ENCODE measurements at places on chromosomes 1 and 21. TPM values are rescaled to one million over a fixed set of nuclear protein-coding genes. Genes with fewer than 3 reads are reported as not detected.

GRCh38 chr1:224053456-224053855, 60.5 kb upstream of the FBXO28 start:
- H3K4me3 ChIP-seq = no peak overlapping the region
- H3K36me3 ChIP-seq = no peaks in the 10 kb centered on the region
- no peak for DNase-seq
- H3K27ac ChIP-seq = no peak overlapping the region
- peaks cover 3% of the 10 kb centered on the region for H3K27me3 ChIP-seq

DNA sequence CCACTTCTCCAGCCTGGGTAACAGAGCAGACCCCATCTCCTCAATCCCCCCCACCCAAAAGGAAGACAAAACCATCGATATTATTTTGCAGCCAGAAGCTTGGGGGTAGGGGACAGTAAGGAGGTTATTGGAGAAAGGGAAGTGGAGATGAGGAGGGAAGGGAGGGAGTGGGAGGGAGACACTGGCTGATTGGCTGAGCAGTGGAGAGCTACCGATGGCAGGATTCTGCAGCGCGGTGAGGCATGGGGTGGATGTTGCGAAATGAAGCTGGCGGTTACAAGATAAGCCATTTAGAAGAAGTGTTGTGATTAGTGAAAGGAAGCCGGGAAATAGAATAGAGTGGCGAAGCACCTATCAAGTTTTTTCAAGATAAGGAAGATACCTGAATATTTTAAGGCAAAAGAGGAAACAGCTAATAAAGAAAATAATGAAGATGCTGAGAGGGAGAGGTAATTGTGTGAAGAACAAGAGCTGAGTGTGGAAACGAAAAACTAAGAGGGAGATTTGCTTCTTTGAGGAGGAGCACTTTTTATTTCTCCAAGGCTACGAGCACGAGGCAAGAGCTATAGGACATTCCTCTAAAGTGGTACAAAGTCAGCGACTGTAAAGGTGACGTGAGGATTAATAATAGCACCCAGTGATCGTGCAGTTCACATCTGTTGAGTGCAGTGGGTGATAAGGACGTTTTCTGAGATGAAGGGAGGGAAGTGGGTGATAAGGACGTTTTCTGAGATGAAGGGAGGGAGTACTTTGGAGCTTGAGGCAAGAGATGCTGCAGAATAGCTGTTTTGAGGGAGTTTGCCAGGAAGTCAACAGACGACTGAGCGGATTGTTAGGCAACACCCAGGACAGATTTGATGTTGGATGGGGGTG, 103.2 kb upstream of the KIF26B start:
- H3K27ac ChIP-seq = no peak overlapping the region
- peaks cover 6% of the 10 kb centered on the region for H3K27me3 ChIP-seq
- peak; percentile 65 for DNase-seq

DNA sequence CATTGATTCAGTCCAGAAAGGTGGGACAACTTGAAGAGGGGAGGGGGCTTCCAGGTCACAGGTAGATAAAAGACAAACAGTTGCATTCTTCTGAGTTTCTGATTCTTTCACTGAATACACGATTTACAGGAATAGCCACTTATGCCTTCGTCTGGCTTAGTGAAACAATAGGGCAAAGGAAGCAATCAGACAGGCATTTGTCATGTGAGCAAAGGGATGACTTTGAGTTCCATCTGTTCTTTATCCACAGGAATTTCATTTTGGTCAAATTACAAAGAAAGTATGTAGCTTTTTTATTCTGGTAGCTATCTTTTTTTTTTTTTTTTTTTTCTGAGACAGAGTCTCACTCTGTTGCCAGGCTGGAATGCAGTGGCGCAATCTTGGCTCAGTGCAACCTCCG, 202.5 kb downstream of the TTLL7 start:
- no peak overlapping the region for H3K27ac ChIP-seq
- no peaks in the 10 kb centered on the region for H3K4me1 ChIP-seq
- no peak for DNase-seq
- no peaks in the 10 kb centered on the region for H3K27me3 ChIP-seq
- H3K36me3 ChIP-seq = no peaks in the 10 kb centered on the region

- no peaks in the 10 kb centered on the region for H3K27me3 ChIP-seq
- no peak overlapping the region for H3K27ac ChIP-seq
- H3K4me3 ChIP-seq = no peak overlapping the region
- no peak for DNase-seq
Observed at GRCh38 chr21:45525910-45526306, 16.3 kb downstream of the SLC19A1 start.

GRCh38 chr1:67612788-67613241, 72.2 kb upstream of the GADD45A start:
- no peak overlapping the region for H3K4me3 ChIP-seq
- H3K36me3 ChIP-seq = no peaks in the 10 kb centered on the region
- no peak overlapping the region for H3K27ac ChIP-seq
- H3K4me1 ChIP-seq = peaks cover 2% of the 10 kb centered on the region

GRCh38 chr1:207612762-207613161, 32.2 kb upstream of the CR1L start:
- no peaks in the 10 kb centered on the region for H3K27me3 ChIP-seq
- no peaks in the 10 kb centered on the region for H3K36me3 ChIP-seq
- H3K4me1 ChIP-seq = no peaks in the 10 kb centered on the region
- no peak for DNase-seq
- no peak overlapping the region for H3K27ac ChIP-seq
- H3K4me3 ChIP-seq = no peak overlapping the region

- H3K36me3 ChIP-seq = no peaks in the 10 kb centered on the region
- no peaks in the 10 kb centered on the region for H3K27me3 ChIP-seq
- no peak overlapping the region for H3K27ac ChIP-seq
- no peak for DNase-seq
- H3K4me1 ChIP-seq = no peaks in the 10 kb centered on the region
- no peak overlapping the region for H3K4me3 ChIP-seq
Observed at GRCh38 chr1:76005765-76006164, 68.8 kb upstream of the ST6GALNAC3 start.

- H3K27me3 ChIP-seq = no peaks in the 10 kb centered on the region
- H3K4me3 ChIP-seq = no peak overlapping the region
- no peaks in the 10 kb centered on the region for H3K36me3 ChIP-seq
- H3K27ac ChIP-seq = peak overlapping the region; percentile 13
Observed at GRCh38 chr1:210360852-210361477, 32.3 kb downstream of the HHAT start.

DNA sequence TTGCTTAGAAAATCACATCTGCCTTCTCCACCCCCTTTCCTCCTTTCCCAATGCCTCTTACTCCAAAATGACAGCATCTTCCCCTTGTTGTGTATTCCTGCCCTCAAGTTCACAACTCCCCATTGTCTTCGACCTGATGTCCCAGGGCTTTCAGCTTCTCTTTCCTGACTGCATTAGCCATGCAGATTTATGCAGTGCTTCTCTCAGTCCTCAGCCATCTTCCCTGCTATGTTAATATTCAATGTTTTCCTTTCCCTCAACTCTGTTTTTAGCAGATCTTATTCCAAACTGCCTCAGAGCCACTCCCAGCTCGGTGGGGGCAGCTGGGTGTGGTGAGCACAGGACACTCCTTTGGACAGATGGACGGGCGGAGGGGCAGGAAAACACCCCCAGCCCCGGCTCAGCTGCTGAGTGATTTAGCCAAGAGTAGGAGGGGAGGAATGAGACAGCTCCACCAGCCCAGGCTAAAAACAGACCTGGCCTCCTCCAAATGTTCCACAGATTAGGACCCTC, 71.0 kb downstream of the CD2 start:
- no peaks in the 10 kb centered on the region for H3K27me3 ChIP-seq
- H3K27ac ChIP-seq = peak overlapping the region; percentile 97
- peaks cover 12% of the 10 kb centered on the region for H3K36me3 ChIP-seq
- DNase-seq = peak; percentile 22
- peak overlapping the region; percentile 83 for H3K4me3 ChIP-seq
- H3K4me1 ChIP-seq = peaks cover 64% of the 10 kb centered on the region

DNA sequence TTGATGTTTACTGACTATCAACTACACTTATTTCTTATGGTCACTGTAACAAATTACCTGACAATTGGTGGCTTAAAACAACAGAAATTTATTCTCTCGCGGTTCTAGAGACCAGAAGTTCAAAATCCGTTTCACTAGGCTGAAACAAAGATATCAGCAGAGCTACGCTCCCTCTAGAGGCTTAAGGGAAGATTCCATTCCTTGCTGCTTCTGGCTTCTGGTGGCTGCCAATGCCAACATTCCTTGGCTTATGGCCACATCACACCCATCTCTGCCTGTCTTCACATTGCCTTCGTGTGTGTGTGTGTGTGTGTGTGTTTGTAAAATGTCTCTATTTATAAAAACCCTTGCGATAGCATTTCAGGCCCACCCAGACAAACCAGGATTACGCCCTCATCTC, 66.4 kb downstream of the LMX1A start:
- no peak overlapping the region for H3K27ac ChIP-seq
- DNase-seq = no peak
- no peaks in the 10 kb centered on the region for H3K4me1 ChIP-seq
- no peaks in the 10 kb centered on the region for H3K36me3 ChIP-seq

DNA sequence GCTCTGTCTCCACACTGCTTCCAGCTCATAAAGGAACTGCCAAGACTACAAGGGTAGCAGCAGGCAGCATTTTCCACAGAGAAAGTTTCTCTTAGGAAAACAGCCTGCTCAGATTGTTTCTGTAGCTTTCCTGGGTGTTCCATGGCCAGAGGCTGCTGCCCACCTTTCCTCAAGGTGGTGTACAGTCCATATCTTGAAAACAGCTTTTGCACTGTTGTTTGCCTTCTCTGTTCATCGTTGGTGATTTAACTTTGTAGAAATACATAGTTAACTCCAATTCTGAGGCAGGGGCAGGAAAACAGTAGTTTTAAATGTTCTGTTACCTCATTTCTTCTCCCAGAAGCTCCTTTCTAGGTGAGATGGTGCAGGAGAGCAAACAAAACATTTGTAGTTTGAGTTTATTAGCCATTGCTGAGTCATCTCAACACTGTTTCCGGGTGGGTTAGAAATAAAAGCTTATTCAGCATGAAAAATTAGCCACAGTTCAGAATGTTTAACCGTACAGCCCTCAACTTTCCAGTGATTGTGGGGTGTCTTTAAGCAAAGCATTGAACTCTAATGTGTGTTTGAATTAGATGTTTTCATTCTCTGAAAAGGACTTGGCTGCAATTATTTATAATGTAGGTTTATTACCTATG, 41.7 kb downstream of the DIP2A start:
- H3K36me3 ChIP-seq = peaks cover 23% of the 10 kb centered on the region
- H3K27ac ChIP-seq = peak overlapping the region; percentile 11
- no peak for DNase-seq
- no peaks in the 10 kb centered on the region for H3K27me3 ChIP-seq

- H3K36me3 ChIP-seq = no peaks in the 10 kb centered on the region
- no peak for DNase-seq
- peak overlapping the region; percentile 28 for H3K4me3 ChIP-seq
- no peak overlapping the region for H3K27ac ChIP-seq
- peaks cover 44% of the 10 kb centered on the region for H3K4me1 ChIP-seq
Observed at GRCh38 chr1:155081472-155082300, 3.0 kb downstream of the EFNA3 start.

- no peak for DNase-seq
- H3K4me1 ChIP-seq = no peaks in the 10 kb centered on the region
- H3K4me3 ChIP-seq = no peak overlapping the region
Observed at GRCh38 chr1:50735443-50735842, 224.6 kb downstream of the FAF1 start.

DNA sequence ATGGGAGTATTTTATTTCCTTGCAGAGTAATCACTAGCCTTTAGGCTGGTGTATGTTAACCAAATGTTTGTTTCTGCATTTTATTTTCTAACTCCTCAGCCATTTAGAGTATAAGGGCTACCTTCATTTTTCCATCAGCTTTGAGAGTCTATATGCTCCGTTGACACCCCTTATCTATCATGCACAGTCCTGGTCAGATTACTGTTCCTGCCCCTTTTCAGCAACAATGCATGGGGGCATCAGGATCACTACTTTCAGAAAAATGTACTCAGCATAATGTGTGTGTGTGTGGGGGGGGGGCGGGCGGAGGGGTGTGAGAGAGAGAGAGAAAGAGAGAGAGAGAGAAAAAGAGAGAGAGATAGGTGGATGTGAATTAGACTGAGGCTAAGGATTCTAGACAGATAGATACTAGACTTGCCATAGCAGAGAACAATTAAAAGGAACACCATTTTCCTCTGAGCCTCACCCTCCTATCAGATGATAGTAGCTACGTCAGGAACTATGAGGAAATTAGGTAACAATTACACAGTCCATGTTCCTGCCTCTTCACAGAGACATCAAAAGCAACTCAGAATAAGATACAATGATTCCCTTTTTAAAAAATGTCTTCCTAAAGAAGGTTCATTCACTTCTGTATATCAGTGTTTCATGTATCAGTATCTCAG, 40.8 kb downstream of the FCER1A start:
- H3K27me3 ChIP-seq = peaks cover 4% of the 10 kb centered on the region
- no peaks in the 10 kb centered on the region for H3K36me3 ChIP-seq
- DNase-seq = no peak
- H3K4me3 ChIP-seq = no peak overlapping the region
- H3K27ac ChIP-seq = no peak overlapping the region

GRCh38 chr1:174191349-174191862, 32.1 kb downstream of the RABGAP1L start:
- no peaks in the 10 kb centered on the region for H3K27me3 ChIP-seq
- H3K36me3 ChIP-seq = no peaks in the 10 kb centered on the region
- H3K27ac ChIP-seq = no peak overlapping the region
- no peak overlapping the region for H3K4me3 ChIP-seq
- no peak for DNase-seq
- peaks cover 32% of the 10 kb centered on the region for H3K4me1 ChIP-seq

- peaks cover 20% of the 10 kb centered on the region for H3K27me3 ChIP-seq
- peaks cover 8% of the 10 kb centered on the region for H3K4me1 ChIP-seq
- H3K4me3 ChIP-seq = no peak overlapping the region
- no peak overlapping the region for H3K27ac ChIP-seq
Observed at GRCh38 chr1:162919034-162919433, 58.1 kb upstream of the CCDC190 start.

DNA sequence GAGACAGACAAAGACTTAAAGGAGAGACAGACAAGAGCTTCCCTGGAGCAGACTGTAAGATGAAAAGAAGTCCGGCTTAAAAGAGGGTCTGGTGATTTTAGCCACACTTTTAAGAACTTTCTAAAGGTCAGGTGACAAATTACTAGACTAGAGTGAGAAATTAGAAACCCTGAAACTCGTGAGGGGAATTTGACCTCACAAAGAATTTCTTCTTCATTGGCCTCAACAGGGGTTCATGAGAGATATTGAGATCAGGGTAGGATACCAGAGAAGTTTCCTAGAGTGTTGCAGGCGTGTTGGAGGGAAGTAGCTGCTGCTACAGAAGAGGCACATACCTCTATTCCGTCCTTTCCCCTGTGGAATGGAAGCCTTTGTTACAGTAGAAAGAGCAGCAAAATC, 884.4 kb downstream of the KCNT2 start:
- no peak overlapping the region for H3K4me3 ChIP-seq
- no peaks in the 10 kb centered on the region for H3K36me3 ChIP-seq
- H3K4me1 ChIP-seq = no peaks in the 10 kb centered on the region
- no peak for DNase-seq
- H3K27ac ChIP-seq = no peak overlapping the region

The CHIA gene
- total RNA-seq = not detected

The AADACL4 gene
- total RNA-seq = not detected

The LMX1A gene
- not detected for total RNA-seq

The SPTA1 gene
- total RNA-seq = not detected

The CASQ2 gene
- not detected for total RNA-seq

The NES gene
- total RNA-seq = not detected

The SPATA1 gene
- total RNA-seq = 2.7 TPM

The NPL gene
- total RNA-seq = 5.9 TPM

The OR2T11 gene
- total RNA-seq = not detected

The ERICH3 gene
- not detected for total RNA-seq

The ARHGEF16 gene
- total RNA-seq = 0.17 TPM

The TIE1 gene
- not detected for total RNA-seq
